ENCODE measurements at places on chromosomes 7 and 10.

DNA sequence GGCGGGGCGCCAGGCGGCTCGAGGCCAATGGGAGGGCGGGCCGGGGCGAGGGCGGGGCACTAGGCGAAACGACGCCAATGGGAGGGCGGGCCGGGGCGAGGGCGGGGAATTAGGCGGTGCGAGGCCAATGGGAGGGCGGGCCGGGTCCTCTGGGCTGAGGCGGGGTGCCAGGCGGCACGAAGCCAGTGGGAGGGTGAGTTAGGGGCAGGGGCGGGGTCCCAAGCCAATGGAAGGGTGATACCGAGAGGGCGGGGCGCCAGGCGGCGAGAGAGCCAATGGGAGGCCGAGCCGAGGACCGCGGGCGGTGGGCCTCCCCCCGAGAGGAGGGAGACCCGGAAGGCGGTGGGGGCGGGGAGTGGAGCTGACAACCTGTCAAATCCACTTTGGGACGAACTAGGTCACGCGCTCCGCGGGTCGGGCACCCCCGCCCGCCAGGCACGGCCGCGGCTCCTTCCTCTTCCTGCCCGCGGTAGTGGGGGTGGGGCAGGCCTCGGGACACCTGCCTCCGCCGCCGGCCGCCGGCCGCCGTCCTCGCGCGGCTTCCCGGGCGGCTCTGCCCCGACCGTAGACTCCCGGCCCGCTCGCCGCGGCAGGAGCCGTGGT, 28.0 kb upstream of the KMT2C start:
- peak; percentile 97 for DNase-seq

DNA sequence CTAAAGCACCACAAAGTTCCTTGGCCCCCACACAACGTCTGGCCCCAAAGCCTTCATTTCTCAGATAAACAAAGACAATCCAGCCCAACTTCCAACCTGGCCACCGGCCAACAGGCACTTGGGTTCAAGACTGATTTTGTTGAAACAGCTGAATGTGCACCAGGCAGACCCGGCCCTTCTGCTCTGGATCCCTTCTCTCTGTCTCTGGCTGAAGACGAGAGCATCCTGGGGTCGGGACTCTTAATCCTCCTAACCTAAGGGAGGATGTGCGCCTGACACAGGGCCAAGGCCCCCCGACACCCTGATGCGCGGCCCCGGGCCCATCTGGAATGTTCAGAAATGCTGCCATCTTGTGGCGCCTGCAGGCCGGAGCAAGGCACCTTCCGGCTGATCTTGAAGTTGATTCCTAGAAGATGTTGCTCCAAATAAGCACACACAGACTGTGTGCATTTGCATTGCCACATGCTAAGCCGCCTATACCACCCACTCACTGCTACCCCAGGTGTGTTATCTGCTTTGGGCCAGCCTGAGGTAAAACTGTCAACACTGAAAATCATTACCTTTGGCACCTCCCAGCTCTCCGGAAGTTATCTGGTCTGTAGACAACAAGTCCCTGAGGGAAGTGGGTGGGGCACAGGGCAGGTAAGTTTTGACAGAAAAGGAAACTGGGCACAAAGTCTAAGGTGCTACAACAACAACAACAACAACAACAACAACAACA, 98.4 kb upstream of the HABP2 start:
- no peak for DNase-seq

GRCh38 chr10:103491729-103492364, 1.7 kb upstream of the NEURL1 start:
- DNase-seq: no peak

DNA sequence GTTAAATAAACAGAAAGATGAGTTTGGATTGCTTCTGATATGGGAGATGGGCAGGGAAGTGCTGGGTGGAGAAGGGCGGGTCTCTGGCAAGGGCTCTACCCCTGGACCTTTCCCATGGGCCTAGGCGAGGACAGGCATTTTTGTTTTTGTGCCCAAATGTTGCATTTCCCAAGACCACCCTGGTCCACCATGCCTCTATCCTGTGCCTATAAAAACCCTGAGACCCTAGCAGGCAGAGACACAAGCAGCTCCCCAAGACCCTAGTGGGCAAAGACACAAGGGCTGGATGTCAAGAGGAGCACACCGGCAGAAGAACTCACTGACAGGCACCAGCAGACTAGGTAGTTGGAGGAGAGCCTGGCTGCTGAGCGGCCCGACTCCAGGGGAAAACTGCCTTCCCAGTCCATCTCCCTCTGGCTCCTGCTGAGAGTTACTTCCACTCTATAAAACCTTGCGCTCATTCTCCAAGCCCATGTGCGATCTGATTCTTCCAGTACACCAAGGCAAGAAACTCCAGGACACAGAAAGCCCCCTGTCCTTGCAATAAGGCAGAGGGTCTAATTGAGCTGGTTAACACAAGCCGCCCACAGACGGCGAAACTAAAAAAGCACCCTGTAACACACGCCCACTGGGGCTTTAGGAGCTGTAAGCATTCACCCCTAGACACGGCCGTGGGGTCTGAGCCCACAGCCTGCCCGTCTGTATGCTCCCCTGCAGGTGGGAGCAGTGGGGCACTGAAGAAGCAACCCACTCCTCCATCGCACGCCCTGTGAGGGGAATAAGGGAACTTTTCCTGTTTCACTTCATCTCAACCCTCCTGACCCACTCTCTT, 291.4 kb downstream of the PTPRN2 start:
- no peak for DNase-seq

DNA sequence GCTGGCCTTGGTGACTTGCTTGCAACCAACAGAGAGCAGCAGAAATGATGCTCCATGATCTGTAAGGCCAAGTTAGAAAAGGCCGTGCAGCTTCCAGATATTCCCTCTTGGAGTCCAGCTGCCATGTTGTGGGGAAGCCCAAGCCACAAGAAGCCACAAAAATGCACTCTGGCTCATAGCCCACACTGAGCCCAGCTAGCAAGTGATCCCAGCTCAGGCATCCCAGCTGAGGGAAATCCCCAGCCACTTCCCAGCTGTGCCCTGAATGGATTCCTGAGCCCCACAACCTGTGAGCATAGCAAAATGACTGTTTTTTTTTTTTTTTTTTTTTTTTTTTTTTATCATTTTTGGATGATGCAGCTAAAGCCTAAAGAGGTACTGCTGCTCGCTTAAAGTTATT, 11.1 kb upstream of the SDK1 start:
- no peak for DNase-seq
